CD4-positive, alpha-beta memory T cell (primary cell): ENCODE measurements at places on chromosomes 6 and 20.

DNA sequence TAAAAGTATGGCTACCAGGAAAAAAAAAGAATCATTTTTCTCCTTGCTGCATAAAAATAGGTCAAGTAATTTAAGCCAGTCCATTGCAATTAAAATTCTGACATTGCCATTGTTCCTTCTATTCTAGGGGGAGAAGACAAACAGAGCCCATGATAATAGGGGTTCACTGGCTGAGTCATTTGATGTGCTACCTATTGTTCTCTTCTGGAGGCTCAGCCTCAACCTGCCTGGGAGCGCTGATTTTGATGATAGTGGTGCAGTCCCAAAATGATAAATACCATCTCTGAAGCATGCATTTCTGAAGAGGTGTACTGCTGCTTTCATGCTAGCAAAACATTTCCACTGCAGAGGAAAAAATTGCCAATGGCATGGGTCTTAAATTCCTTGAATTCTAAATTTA is 5.8 kb downstream of the CITED2 start:
- H3K27ac ChIP-seq = no peak overlapping the region
- H3K4me1 ChIP-seq = peaks cover 47% of the 10 kb centered on the region
- no peaks in the 10 kb centered on the region for H3K36me3 ChIP-seq

GRCh38 chr6:108584323-108584722 is 23.6 kb downstream of the FOXO3 start:
- H3K4me3 ChIP-seq = no peak overlapping the region
- peaks cover 69% of the 10 kb centered on the region for H3K4me1 ChIP-seq
- DNase-seq = no peak

DNA sequence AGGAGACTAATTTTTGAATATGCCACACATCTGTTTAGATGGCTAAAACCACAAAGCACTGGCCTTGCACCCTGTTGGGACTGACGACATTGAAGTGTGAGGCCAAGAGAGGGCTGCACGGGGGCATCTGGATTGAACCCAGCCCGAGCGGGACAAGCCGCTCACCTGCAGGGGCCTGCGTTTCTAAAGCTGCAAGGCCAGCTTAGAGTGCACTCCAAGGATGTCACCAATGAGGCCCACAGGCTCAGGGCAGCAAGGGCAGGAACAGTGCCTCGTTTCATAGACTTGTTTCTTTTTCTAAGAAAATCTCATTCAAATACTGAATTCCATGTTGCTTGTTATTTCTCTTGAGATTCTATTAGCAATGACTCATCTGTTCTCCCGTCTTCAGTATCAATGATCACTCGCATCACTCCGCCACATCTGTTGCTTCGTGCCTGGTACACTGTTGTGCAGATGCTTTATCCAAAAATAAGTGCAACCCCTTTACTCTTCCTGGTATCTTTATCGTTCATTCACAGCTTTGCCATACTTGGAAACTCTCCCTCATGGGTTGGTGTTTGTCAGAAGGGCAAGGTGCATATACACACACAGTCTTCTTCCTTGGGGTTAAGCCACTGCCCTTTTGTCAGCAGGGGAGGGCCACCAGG is 120.1 kb downstream of the IRF4 start:
- H3K27ac ChIP-seq = no peak overlapping the region
- H3K36me3 ChIP-seq = no peaks in the 10 kb centered on the region
- H3K4me3 ChIP-seq = no peak overlapping the region
- H3K27me3 ChIP-seq = no peaks in the 10 kb centered on the region

- H3K27ac ChIP-seq = no peak overlapping the region
- no peak for DNase-seq
- no peaks in the 10 kb centered on the region for H3K4me1 ChIP-seq
- no peak overlapping the region for H3K4me3 ChIP-seq
- peaks cover 23% of the 10 kb centered on the region for H3K36me3 ChIP-seq
These were observed 94.2 kb downstream of the RREB1 start for GRCh38 chr6:7201732-7202541.

DNA sequence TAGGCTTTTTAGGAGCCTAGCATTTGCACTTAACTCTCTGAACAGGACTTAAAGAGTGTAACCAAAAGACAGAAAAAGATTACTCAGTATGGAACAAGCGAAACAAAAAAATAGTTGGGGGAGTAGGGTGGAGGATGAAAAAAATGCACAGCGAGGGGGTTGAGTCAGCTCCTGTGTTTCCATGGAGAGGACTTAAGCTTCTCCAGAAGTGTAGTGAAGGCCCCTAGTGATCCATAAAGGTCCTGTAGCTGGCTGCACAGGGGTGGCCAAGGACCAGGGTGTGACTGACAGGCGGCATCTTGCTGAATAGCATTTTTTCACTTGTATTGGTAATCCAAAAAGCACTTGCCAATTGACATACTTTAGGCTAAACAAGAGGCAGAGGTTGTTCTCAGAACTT is 533.9 kb downstream of the RFPL4B start:
- DNase-seq = no peak
- no peaks in the 10 kb centered on the region for H3K36me3 ChIP-seq
- no peak overlapping the region for H3K27ac ChIP-seq
- H3K4me1 ChIP-seq = no peaks in the 10 kb centered on the region
- H3K4me3 ChIP-seq = no peak overlapping the region

DNA sequence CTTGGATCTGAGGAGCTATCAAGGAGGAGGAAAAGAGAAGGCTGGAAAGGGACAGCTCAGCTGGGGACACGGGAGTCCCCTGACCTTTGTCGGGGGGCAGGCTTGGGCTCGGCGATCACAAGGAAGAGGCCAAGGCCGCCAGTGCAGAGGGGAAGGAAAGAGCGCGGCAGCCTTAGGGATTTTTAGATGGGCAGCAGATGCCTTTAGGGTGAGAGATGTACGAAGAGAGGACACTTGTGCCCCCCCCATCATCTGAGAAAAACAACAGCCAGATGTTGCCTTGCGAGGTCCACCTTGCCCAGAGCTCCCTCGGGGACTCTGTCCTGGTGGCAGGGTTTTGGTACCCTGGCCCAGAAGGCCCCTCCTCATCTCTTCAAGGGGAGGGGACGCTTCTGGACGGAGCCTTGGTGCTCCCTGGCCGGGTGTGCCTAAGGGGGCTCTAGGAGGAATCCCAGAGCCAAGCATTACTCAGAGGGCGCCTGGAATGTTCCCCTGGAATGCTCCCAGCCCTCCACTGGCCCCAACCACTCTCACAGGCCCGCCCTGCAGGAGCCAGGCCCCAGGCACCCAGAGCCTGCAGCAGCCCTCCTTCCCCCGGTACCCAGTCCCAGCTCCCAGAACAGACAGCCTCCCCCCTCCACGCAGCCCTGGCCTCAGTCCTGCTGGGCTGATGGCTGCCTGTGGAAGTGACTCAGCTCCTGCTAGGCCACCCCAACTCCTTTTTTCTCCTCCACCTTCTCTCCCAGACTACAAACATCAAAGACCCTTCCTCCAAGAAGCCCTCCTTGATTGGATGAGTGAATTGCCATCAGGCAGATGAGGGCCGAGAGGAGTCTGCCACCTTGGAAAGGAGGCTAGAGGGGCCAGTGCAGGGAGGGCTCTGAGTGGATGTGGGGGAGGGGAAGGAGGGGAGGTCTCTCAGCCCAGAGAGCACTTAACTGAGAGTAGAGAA is 1.8 kb downstream of the ADAM33 start:
- peaks cover 7% of the 10 kb centered on the region for H3K27me3 ChIP-seq
- no peak overlapping the region for H3K4me3 ChIP-seq
- no peaks in the 10 kb centered on the region for H3K36me3 ChIP-seq
- H3K4me1 ChIP-seq = no peaks in the 10 kb centered on the region

DNA sequence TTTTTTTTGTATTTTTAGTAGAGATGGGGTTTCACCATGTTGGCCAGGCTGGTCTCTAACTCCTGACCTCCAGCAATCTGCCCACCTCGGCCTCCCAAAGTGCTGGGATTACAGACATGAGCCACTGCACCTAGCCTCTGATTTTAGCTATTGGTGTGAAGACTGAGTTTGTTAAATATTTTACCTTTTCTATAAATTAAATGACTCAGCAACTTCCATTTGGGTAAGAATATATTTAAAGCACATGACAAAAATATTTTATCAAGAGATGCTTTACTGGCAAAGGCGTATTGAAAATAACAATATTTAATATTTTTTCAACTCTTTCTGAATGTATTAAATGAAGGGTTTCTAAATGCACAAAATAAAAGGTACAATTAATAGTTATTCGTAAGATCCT is 158.7 kb upstream of the AGPAT4 start:
- H3K36me3 ChIP-seq = no peaks in the 10 kb centered on the region
- DNase-seq = no peak
- H3K27me3 ChIP-seq = no peaks in the 10 kb centered on the region
- no peak overlapping the region for H3K27ac ChIP-seq
- no peak overlapping the region for H3K4me3 ChIP-seq

DNA sequence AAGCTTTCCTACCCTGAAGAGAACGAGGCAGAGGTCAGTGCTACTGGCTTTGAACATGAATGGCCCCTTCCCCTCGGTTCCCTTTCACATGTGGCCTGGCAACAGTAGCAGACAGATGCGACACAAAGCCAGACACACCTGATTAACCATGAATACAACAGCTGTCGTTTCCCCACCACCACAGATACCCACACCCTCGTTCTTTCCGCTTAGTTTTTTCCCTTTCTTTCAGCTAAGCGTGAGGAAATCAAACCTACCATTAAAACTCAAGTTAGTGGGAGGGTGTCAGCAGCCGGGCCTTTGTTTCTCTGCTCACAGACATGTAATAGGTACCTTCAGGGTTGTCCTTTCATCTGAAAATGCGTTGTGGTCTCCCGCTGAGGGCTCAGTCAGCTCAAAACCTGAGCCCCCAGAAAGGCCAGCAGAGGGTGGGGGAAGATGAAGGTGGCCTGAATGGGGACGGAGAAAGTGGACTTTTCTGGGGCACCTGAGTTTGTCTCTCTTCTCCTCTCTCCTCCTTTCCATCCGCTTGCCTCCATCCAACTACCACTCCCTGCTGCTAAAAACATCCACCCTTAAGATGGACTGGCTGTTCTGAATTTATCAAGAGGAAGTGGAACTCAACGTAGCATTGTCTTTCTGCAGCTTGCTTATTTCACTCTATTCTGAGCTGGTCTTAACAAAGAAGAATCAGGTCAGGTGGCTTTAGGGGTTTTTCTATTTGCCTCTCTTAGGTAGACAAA is 516.6 kb upstream of the JARID2 start:
- H3K27me3 ChIP-seq = no peaks in the 10 kb centered on the region
- DNase-seq = no peak
- no peak overlapping the region for H3K4me3 ChIP-seq
- no peak overlapping the region for H3K27ac ChIP-seq
- peaks cover 79% of the 10 kb centered on the region for H3K4me1 ChIP-seq
- no peaks in the 10 kb centered on the region for H3K36me3 ChIP-seq

GRCh38 chr6:31575335-31575901 is at the start of gene TNF:
TSS of gene TNF (plus strand) at chr6:31575565. CDS start at chr6:31575742, 177 bp downstream.
- peak within 1 kb of the TSS; percentile 83 for H3K27ac ChIP-seq
- peak; percentile 74 for DNase-seq
- no peaks in the 10 kb centered on the region for H3K27me3 ChIP-seq
- H3K4me1 ChIP-seq = peaks cover 82% of the 10 kb centered on the region

DNA sequence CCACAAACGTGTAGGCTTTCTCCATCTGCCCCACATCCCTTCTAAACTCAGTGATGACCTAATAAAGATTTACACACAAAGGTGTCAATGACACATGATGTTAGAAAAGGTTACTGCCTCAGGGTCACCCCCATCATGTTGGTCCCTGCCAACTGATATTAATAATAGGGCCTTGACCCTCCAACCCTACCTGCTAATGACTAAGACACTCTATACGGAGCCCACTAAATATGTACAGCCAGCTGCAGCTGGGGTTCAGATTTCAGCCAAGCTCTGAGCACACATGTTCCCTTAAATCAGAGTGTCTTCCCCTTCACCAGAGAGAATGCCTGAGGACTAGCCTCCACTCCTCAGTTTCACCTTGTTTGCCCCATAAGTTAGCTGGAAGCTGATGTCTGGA is 67.4 kb upstream of the SNRPB2 start:
- no peaks in the 10 kb centered on the region for H3K4me1 ChIP-seq
- no peaks in the 10 kb centered on the region for H3K27me3 ChIP-seq
- no peaks in the 10 kb centered on the region for H3K36me3 ChIP-seq
- no peak overlapping the region for H3K27ac ChIP-seq
- DNase-seq = no peak
- no peak overlapping the region for H3K4me3 ChIP-seq

DNA sequence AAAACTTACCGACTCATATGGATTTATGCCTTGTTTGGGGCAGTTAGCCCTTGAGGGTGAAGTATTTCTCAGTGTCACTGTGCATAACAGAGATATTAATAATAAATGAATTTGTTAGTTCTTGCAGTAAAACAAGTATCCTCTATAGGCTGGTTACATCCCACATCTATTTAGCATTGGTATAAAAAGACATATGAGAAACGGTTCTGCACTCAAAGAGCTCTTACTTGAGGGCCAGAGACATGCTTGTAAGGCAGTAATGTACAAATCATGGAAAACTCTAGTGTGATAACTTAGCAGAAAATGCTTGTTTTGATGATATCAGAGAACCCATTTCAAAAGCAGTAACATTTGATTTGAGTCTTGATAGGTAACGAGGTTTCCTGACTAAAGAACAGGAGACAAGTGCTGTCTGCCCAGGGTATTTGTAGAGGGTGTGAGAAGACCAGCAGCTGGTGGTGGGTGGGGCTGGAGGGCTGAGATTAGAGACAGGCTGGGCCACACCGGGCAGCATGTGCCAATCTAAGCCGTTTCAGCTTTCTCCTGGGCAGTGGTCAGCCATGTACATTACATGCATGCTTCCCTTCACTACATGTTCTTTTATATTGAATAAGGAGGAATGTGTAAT is 46.3 kb downstream of the TULP4 start:
- H3K27me3 ChIP-seq = no peaks in the 10 kb centered on the region
- DNase-seq = peak; percentile 10
- H3K4me3 ChIP-seq = no peak overlapping the region
- H3K27ac ChIP-seq = no peak overlapping the region

DNA sequence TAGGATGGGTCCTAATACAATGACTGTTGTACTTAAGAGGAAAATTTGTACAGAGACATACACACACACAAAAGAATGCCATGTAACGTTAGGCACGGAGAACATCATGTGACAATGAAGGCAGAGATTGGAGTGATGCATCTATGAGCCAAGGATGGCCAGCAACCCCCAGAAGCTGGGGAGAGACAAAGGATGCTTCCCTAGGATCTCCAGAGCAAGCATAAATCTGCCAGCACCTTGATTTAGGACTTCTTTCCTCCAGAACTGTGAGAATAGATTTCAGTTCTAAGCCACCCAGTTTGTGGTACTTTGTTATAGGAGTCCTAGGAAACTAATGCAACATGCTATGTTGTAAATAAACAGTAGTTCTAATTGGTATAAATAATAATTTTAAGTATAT is 25.0 kb downstream of the EYA4 start:
- H3K27ac ChIP-seq = no peak overlapping the region
- DNase-seq = no peak
- no peaks in the 10 kb centered on the region for H3K4me1 ChIP-seq
- no peak overlapping the region for H3K4me3 ChIP-seq

DNA sequence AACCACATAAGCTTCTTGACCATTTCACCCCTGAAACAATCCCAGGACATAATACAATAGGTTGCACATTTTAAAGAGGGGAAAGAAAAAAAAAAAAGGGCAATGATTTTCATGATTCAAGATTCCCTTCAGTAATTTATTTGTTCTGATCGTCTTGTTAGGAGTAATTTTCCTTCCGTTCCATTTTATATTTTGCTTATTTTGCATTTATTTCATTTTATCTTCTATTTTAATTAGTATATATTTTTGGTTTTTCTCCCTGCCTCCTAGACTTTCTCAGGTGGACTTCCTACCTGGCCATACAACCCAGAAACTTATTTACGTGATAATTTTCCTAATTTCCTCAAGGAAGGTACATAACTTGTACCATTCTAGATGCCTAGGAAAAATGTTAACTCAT is 32.6 kb downstream of the FBXO5 start:
- H3K27ac ChIP-seq = no peak overlapping the region
- H3K4me3 ChIP-seq = no peak overlapping the region
- H3K4me1 ChIP-seq = no peaks in the 10 kb centered on the region
